T-cell (primary cell): ENCODE measurements at places on chromosomes 4 and X.

DNA sequence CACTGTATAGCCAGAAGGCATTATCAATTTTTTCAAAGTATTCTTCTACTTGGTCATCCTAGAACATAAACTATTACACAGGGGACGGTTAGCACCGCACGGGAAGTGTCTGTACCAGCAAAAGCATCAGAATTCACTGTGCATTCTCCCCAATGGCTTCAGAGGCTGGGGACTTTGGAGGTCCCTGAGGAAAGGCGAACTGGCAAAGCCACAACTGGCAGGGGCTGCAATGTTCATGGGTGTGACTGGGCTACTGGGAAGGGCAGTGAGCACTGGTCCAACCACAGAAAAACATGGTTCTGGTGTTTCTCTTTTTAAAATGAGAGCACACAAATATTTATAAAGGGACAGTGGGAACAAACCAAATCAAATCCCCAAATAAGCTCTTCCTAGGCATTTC is 83.5 kb downstream of the C4orf51 start:
- DNase-seq: no peak

GRCh38 chrX:73728602-73729001 is 165.6 kb downstream of the CHIC1 start:
- DNase-seq: no peak

DNA sequence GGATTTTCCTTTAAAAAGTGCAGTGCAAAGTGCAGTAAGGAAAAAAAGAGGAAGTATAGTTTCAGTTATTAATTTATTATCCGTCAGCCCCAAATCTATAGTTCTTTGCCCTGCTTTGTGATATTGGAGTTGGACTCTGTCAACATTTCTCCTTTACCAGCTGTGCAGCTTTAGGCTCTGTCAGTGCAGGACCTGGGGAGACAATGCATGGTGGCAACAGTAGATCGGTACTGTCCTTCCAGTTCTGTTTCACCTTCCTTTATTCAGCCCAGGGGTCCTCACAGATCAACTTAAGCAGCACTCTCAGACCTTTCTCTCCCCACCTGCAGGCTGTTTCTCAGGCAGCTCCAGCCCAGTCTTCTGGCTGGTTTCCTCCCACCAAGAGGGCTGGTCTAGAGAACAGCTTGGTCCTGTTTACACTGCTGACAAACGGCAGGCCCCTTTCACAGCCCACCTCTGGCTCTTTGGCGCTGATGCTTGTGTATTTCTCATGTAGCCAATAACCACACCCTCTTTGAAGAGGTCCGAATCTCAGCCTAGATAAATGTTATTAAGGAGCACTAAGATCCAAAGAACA is 71.6 kb downstream of the MCUB start:
- DNase-seq: no peak

DNA sequence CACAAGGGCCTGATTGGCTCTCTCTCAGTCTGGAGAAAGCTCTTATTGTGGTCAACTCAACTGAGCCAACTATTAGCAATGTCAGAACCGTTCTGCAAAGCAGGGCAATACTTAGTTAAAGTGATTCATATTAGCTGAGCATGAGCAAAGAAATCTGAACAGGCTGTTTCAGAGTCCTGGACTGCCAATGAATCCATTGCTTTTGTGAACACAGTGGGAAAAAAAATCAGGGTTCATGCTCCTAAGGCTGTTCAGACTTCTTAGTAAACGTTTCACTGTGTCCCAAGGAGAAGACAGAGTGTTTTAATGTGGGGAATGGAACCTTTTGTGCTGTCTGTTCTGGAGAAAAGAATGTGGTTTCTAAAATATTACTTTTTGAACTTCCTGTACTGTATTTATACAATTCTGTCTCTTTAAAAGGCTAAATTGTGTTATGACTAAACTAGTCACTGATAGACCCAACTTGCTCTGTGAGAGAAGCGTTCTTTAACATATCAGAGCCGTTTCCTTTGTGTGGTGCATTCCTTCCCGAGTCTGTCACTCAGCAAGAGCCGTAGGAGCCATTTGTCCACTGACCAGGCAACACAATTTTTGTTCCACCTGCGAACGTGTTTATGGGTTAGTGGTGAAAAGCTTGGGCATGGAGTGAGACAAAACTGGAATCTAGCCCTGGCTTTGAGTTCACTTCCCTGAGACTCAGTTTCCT is 366.1 kb downstream of the FBXO8 start:
- DNase-seq: no peak

- DNase-seq: no peak
Measured at GRCh38 chr4:81512001-81512756, 40.5 kb upstream of the RASGEF1B start.

GRCh38 chr4:168440442-168441264 is 39.6 kb downstream of the DDX60L start:
- no peak for DNase-seq

DNA sequence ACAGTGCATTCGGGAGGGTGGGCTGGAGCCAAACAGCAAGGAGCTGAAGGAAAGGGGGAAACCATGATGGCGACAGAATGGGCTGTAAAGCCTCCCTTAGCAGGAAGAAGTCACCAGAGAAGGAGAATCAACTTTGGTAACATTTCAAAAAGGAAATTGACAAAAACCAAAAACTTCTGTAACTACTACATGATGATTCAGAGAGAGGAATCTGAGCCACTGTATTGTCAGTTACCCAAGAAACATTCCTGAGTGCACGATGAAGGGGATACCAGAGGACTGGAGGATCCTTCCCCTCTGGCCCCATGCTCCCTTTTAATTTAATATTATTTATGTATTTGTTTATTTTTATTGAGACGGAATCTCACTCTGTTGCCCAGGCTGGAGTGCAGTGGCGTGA is 26.3 kb downstream of the PDHA1 start:
- DNase-seq: no peak

DNA sequence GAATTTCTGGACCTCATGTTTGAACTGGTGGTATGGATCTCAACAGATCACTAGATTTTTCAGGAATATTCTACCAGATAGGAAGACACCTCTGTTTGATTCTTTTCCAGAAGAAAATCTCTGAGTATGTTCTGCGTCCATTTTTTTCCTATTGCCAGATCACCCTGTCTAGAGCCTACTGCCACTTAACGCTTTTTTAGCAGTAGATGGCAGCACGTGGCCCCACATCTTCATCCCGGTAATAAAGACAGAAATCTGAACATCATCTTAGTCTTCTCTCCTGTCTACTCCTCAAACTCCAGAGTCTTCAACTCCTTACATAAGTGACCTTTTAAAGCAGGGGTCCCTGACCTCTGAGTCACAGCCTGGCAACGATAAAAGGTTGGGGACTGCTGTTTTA is 184.7 kb downstream of the TMA16 start:
- no peak for DNase-seq

GRCh38 chr4:123562994-123563750 is 166.6 kb downstream of the SPRY1 start:
- no peak for DNase-seq

GRCh38 chr4:24650849-24651640 is 66.7 kb upstream of the DHX15 start:
- no peak for DNase-seq

DNA sequence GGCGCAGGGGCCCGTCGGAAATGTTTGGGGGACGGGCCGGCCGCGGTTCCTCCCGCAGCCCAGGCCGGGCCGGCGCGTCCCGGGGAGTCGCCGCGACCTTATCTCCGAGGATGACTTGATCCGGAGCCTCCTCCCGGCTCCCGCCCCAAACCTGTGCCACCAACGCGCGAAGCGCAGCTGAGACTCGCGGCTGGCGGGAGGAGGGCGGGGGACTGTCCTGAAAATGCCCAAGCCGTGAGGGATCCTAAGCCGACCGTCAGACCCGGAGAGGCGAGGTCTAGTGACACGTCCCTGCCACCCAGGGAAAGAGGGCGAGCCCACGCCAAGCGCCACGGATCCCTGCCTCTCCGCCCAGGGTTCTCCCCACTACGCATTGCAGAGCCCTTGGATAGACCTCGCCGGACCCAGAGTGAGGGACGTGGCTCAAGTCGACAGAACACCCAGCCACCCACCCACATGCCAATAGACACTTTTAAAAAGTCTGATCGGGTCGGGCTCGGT is 26.9 kb downstream of the UTP14A start:
- no peak for DNase-seq

- no peak for DNase-seq
Measured at GRCh38 chr4:183797011-183797444, 108.1 kb upstream of the STOX2 start.
